ENCODE measurements at places on chromosomes 2 and 18.

DNA sequence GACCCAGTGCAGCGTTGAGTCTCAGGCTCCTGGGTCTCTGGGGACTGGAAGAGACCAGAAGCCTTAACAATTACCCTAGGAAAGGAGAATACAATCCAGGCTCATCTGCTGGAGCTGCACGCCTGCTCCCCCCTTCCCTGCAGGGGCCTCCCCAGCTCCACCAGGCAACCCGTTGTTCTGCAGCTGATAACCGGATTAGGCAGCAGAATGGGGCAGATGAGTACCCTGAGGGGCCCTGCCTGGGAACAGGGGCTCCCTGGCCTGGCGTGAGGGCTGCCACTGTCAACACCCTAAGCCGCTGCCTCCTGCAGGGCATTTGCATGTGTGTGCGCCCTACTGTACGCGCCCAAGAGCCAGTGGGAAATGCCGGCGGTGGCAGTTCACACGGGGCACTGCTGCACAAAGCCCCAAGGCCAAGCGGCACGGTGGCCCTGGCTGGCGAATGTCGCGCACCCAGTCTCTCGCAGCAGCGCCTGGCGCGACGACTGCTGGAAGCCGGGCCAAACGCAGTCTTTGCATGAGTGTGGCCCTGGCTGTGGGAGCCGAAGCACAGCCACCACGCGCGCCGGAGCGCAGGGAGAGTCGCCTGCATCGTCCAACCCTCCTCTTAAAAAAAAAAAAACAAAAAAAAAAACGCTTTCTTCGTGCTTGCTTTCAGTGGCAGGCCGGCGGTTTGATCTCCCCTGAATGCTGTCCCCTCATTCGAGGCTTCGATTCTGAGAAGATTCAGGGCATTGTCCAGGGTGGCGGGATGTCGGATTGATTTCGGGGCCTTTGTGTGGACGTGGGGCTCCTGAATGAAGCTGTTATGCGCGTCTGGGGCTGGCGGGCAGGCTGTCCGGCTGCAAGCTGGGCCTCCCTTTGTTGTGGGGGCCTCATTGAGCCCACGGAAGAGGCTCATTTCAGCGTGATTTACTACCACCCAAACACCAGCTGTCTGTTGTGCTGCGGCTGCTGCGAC lies 63.8 kb downstream of the SETBP1 start:
- no peak for DNase-seq

DNA sequence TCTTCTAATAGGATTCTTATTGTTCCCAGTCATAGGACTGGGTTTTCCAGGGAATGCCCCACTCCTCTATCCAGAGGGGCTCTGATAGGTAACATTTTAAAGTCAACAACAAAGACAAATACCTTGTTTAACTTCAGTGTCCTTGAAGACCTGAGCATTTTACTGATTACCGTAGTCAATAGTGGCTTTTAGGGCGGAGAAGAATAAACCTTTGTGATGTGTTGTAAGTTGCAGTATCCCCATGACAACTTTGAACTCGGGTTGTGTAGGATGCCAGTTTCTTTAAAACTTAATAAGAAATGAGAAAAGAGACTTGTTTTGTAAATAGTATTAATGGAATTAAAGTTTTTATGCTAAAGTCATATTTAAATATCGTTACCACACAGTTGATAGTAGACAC lies 6.0 kb downstream of the GATA6 start:
- no peak for DNase-seq

- DNase-seq: no peak
Measured at GRCh38 chr2:69026691-69027459, 13.9 kb downstream of the ANTXR1 start.

DNA sequence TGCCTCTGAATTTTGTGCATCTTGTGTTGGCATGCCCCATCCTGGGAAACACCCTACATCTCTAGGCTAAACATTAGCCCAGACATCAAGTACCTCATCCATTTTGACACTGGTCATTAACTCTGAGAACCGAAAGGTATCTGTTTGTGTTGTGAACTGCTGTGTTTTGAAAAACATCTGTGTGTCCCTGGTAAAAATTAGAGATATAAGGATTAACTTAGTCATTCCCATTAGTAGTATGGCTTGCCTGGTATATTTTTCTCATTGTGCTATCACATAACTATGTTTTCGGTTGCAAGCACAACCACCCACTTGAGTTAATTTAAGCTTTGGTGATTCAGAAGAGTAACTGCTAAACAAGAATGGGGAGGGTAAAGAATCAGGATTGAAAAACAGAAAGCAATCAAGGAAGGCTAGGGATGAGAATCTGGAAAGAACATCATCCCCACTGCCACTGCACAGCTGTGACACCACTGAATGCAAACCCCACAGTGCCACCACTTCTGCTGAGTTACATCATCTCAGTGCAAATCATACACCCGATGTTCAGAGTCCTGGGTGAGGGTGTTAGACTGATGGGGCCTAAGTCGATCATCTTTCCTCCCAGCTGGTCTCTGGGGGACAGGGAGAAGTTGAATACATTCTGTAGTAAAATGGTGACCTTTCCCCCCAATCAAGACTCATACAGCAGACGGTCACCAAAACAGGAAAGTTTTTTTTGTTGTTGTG lies 234.0 kb downstream of the EPHA4 start:
- no peak for DNase-seq

- DNase-seq: no peak
Measured at GRCh38 chr2:37427241-37427640, 82.8 kb downstream of the QPCT start.

GRCh38 chr2:216083464-216084281 lies 2.0 kb downstream of the TMEM169 start:
- DNase-seq: no peak

- DNase-seq: no peak
Measured at GRCh38 chr2:36811071-36811470, 114.6 kb downstream of the VIT start.

DNA sequence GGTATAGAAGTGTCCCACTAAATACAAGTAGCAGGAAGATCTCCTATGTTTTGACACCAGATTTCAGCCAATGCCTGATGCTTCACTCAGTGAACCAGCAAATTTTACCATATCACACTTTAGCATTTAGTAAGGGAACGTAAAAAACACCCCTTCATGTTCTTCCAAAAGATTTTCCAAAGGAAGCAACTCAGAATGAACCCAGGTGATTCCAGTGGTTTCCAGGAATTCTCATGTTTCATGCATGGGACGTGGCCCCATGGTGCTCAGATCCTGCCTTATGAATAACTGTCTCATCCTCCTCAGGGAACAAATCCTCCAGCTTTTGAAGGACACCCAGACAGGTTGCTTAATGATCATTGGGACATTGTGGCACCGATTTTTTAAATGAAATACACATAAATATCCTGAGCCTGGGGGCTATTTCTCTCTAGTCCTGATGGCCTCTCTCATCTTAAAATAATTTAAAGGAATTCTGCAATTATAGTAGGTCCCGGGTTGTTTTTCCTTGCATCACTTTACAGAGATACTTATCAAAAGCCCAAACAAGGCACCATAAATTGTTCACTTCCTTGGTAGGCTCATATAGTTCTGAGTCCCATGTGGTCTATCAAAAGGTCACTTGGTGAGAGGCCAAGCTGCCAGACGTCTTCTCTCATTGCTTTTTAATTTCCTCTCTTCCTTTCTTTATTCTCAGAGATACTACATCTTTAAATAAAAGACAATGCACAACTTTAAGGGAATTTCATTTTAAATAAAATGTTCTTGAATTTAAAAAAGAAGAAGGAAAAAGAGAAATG lies 261.0 kb downstream of the ZNF516 start:
- no peak for DNase-seq

- DNase-seq: no peak
Measured at GRCh38 chr18:29693334-29693733, 1349.2 kb downstream of the DSC3 start.

GRCh38 chr2:54560146-54560881 lies 104.2 kb downstream of the SPTBN1 start:
- DNase-seq: no peak

DNA sequence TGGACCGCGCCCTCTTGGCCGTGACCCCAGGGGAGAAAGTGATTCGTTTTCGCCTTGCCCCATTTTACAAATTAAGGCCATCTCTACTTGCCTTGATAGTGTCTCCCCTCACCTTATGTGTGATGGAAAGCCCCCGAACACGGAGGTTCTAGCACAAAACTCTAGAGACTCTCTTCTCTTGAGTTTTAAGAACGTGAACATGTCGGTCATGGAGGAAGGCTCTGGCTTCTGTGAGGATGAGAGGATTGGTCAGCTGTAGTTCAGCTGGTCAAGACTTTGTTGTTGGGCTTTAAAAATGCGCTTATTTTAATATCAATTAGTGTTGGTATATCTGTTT lies 828 bp downstream of the DYNC1I2 start:
- no peak for DNase-seq

- no peak for DNase-seq
Measured at GRCh38 chr2:126858991-126859390, 39.7 kb upstream of the TEX51 start.

- no peak for DNase-seq
Measured at GRCh38 chr2:170276056-170276455, 98.1 kb downstream of the MYO3B start.

DNA sequence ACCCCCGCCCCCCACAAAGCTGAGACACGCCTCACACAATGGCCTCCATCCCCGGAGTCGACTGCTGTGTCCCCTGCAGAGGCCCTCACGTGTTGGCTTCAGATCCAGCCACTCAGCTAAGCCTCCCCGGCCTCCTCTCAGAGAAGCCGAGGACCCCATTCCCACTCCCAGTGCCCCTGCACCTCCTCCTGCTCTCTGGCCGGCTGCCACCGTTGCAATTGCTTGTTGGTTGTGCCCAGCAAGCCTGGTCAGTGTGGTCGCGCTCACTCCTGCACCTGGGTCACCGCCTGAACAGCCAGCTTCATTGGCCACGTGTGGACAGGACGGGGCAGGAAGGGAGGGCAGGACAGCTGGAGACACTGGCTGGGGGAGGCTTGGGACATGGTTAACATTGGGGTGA lies 191.5 kb upstream of the SALL3 start:
- DNase-seq: no peak

DNA sequence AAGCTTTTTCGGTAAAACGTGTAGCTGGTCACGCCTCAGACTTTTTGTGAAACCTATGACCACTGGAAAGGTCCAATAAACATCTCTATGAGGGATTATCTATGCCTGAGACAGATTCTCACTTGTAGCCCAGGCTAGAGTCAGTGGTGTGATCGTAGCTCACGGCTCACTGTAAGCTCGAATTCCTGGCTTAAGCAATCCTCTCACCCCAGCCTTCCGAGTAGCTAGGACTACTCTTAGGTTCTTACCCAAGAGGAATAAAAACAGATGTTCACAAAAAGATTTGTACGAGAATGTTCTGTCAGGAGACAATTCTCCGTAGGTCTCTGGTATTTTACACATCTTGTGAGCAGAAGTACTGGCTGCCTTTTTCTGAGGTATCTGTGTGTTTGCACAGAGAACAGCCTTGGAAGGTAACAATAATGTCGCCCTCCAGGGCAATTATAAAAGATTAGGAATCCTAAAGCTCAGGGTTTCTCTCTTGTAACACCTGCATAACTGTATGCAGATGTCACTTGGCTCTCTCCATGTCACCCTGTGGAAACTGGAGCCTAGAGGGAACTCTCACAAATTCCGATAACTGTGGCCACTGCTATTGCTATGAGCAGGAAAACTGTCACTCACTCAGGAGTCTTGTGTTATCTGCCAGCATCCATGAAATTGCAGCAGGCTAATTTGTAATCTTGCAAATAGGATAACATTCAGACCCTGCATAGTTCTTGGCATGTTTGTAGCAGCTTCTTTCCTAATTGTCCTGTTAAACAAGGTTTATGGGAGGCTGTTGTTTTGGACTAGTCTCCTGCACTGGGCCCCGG lies 25.5 kb upstream of the RALBP1 start:
- no peak for DNase-seq

DNA sequence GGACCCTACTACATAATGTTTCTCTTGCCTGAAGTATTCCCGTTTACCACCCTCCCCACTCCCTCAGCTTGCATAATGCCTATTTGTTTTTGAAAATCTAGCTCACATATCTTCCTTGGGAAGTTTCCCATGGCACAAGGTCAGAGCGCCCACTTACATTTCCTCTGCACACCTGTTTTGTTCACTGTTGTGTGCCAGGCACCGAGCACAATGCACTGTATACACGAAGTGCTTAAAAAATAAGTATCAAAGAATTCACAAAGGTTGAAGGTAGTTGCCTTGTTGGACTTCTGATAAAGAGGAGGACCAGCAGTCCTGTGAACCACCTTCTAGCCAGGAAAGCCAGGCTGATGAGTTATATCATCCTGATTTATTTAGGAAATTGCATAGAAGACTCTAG lies 16.8 kb upstream of the RHOB start:
- DNase-seq: no peak

DNA sequence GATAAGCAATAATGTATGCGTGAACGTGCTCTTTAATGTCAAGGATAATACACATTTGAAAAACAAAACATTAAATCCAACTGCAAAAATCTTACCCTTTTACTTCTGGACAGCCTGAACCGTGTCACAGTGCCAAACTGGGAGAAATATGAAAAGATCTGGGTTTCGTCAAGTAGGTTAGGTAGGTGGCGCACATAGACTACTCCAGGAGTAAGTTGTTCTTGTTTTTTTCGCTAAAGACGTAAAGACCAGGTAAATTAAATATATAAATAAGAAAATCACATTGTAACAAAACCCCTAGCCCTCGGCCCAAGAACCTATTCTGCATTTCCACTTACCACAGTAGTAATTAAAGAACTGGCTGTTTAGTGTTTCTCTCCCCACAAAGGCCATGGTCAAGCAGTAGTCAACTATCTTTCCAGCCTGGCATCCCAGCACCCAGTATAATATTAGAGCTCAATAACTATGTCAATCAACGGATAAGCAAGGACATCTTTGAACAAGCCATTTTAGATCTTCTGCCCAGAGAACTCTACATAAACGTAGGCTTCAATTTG lies 1.1 kb downstream of the NIFK start:
- no peak for DNase-seq

- no peak for DNase-seq
Measured at GRCh38 chr2:172065111-172065510, 20.2 kb upstream of the DLX1 start.

DNA sequence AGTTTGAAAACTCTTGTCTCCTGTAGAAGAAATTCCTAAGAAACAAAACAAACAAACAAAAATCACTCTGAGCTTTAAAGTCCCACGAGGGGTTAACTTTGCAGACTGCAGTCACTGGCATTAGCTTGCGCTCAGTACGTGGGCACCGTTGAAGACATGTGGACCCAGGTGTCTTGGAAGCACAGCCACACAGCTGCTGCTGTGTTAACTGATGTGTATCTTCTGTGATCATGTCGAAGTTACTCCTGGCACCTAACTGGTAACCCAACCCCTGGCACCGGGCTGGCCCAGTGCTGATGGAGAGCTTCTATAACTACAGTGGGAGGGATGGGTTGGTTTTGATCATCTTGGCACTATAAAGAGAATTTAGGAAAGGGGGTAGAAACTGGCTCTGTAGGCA lies 51.6 kb upstream of the FHL2 start:
- DNase-seq: no peak

DNA sequence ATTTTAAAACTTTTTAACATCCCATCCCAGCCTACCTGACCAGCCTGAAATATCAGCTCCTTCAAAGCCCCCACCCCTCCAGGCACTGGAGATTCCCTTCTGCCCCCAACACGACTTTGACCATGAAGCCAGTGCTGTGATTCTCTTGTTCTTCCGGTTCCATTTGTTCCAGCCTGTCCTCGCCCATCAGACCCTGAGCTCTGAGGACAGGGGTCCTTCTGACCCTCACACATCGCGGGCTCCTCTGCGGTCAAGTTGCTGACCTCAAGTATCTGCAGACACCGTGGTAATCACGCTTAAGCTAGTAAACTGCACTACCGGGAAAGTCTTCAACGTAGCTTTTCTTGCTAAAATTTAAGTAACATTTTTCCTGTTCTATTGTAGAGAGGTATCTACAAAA lies 282.2 kb upstream of the SALL3 start:
- no peak for DNase-seq
